ENCODE measurements at places on chromosomes 3 and 15.

GRCh38 chr15:59797756-59798604 is 108.9 kb upstream of the BNIP2 start:
- DNase-seq = no peak

DNA sequence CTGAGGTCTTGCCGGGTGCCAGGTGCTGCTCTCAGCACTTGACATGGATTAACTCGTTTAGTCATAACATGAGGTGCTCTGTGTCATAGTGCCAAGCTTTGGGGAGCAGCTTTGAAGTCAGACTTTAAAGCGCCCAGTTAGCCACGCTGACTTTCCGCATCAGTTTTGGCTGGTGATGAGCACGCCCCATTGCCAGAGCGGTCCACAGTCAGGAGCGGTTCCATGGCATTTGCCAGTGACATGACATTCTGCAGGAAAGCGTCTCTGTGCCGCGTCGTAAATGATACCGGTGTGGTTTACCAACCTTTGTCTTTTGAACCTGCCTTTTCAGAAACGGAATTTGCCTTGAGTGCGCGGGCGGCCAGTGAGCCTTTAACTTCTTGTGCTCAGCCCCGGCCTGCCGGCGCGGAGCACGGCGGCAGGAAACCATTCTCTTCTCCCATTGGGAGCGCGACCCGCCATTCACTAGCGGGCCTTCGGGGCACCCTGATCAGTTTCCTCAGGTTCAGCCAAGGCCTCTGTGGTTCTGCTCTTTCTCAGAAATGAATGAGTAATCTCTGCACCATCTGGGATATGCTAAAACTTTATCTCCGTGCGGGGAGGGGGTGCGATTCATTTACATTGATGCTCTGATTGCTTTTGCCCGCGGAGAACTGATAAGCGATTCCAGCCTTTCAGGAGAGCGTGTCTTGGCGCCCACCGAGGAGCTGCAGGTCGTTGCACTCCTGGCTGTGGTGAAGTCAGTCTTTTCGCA is 1.7 kb upstream of the SLC2A2 start:
- no peak for DNase-seq

DNA sequence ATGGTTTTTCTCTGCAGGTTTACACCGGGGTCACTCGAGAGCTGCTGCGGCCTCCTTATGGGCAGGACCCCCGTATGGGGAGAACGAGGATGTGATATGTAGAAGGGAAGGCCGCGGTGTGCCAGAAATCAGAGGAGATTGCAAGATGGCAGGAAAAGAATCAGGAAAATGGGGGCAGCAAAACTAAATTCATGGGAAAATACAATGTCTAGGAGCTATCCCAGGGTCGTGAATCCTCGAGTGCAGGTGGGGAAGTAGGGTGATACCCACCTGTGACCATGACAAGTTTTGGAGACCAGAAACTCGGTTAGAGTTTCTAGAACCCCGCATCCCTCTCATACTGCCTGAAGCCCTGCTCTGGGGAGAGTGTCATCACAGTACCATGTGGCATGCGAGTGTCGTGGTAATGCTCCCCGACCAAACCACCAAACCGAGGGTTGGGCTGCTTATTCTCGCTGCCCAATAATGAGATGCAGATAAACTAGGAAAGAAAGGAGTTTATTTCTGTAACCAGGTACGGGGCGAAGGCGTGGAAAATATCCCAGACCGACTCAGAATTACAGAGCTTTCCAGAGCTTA is 781 bp downstream of the TRNT1 start:
- no peak for DNase-seq

GRCh38 chr3:30924763-30925162 is 30.3 kb upstream of the GADL1 start:
- no peak for DNase-seq

GRCh38 chr3:63354160-63354559 is 76.1 kb downstream of the SYNPR start:
- DNase-seq = no peak

GRCh38 chr15:50107591-50108408 is 11.2 kb downstream of the ATP8B4 start:
- peak; percentile 92 for DNase-seq

GRCh38 chr3:196042673-196043072 is 39.2 kb downstream of the TFRC start:
- DNase-seq = no peak

GRCh38 chr3:182268711-182269110 is 524.6 kb upstream of the ATP11B start:
- no peak for DNase-seq

- no peak for DNase-seq
Measured at GRCh38 chr3:151283907-151284461, 5.6 kb upstream of the P2RY14 start.

DNA sequence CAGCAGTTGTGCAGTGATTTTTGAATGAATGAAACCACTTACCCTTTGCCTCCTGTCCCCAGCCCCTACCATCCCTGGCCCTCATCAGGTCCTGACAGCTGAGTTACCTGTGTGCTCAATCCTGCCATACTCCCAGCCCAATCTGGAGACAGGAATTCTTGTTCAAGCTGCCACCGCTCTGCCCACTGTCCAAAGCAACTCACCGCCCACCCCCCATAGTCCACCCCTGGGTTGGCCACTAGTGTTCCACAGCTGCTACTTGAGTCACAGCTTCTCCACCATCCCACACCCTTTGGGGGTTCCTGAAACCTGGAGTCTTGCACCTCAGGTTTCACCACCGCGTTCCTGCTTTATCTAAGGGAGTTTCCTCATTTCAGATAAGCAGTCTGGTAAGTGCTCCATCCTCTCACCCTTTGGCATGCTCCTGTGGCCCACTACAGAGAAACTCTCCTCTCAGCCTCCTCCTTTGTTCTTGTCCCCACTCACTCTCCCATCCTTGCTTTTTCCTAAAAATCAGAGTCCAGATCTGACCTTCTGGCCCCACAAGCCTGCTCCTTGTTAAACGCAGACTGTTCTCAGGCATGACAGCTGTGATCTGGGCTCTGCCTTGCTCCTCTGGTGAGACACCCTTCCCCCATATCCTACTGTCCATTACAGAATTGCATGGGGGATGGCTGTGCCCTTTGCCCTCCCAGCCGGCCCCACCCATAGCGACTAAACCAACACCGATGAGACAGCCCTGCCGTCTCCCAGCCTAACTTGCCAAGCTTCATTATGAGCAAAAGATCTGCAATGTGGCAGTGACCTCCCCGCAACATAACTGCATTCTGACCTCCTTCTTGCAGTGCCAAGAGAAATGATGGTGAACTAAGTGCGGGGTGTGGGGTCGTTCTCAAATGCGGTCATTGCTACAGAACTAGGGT is 50.0 kb downstream of the CYP19A1 start:
- no peak for DNase-seq

DNA sequence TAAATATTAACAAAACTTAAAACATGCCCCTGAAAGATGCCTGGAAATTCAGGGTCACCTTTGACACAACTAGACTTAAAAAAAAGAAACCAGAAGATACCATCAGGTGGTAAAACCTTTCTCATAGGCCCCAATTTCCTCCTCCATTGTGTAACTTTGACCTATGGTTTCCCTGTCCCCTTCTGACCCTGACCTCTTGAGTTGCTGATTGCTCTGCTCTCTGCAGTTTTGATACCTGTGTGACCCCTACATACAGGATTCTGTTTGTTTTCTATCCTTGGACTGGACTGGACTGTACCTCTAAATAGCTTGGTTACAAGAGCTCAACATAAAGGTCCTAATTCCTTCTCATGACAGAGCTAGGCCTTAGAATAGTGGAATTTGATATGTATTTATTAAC is 220.6 kb downstream of the ZIC4 start:
- no peak for DNase-seq

DNA sequence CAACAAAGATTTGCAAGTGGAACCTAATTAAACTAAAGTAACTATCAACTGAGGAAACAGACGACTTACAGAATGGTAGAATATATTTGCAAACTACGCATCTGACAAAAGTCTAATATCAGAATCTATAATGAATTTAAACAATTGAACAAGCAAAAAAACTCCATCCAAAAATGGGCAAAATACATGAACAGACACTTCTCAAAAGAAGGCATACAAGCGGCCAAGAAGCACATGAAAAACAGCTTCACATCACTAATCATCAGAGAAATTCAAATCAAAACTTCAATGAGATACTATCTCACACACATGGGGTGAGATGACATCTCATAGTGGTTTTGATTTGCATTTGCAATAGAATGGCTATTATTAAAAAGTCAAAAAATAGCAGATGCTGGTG is 128.6 kb downstream of the POLR2M start:
- DNase-seq = no peak

GRCh38 chr15:85618956-85619491 is 175.7 kb downstream of the KLHL25 start:
- DNase-seq = peak; percentile 36

GRCh38 chr15:57635300-57635909 is 43.7 kb downstream of the MYZAP start:
- DNase-seq = no peak

Data from HL-60 (cell line).